ENCODE measurements at places on chromosomes 7 and 10. TPM values are rescaled to one million over a fixed set of nuclear protein-coding genes. Genes with fewer than 3 reads are reported as not detected.

Gene NYAP1
- total RNA-seq, result 0.38 TPM

DNA sequence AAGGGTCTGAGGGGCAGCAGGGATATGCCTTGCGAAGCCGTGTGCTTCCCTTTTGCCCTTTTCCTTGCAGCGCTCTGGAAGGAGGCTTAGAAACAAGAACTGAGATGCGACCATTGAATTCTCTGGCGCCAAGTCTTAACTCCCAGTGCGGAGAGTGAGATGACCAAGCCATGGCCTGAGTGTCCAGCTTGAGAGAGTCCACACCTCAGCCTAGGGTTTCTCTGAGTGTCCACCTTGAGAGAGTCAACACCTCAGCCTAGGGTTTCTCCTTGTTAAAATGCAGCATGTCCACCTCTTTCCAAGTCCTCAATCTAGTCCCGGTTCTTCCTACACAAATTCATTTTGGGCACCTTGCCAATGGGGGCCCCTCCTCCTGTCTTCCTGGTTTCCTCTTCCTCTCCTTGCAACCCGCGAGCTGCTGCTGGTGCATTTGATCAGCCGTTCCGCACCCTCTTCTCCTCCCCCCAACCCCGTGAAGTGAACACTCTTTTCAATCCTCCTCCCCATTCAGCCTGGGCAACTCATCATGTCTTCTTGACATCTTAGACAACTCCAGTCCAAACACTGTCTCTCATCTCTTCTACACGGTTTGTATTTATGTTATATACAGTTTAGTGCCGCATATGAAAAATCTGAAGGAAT is 178.2 kb upstream of the PITRM1 start:
- no peak for DNase-seq

GRCh38 chr7:2068693-2069471 is 163.9 kb downstream of the MAD1L1 start:
- no peak for DNase-seq

Gene KCP
- 10.6 TPM for total RNA-seq

DNA sequence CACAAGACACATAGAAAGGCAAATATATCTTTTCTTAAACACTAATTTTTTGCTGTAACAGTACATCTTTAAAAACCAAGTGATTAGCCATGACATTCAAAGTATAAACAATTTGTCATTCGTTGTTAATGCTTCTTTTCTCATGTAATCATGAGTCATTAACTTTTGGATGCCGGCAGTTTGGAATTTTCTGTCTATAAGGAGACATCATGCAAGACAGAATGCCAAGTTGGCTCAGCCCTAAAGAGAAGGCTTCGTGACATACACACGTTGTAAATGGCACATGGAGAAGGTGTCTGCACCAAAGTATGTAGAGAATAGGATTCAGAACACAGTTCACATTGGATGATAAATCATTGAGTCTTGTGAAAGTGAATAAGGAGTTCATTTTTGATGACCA is 35.9 kb downstream of the CCDC3 start:
- DNase-seq, result no peak

- no peak for DNase-seq
Measured at GRCh38 chr10:132118366-132118765, 52.6 kb downstream of the JAKMIP3 start.

- DNase-seq, result peak; percentile 53
Measured at GRCh38 chr7:326809-327232, 36.9 kb downstream of the FOXL3 start.

Gene HYAL4
- not detected for total RNA-seq

DNA sequence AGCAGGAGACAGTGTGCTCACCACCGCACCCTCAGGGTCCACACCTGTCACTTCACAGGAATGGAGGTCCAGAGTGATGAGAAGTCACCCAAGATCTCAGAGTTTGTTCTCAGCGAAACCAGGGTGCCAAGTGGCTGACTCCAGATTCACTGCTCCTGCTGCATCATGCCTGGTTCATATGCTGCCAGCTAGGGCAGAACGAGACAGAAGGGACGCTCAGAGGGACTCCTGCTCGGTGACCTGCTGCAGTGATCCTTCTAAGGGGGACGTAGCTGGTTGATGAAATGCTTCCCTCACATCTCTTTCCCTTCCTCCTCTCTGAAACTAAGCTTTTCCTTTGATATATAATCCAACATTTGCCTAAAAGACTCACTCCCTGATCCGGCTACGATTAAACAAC is 248.5 kb downstream of the SFMBT2 start:
- no peak for DNase-seq

Gene CAV1
- 15.9 TPM for total RNA-seq

Gene ASAH2
- total RNA-seq, result 3.3 TPM

Gene FGFR2
- total RNA-seq, result 53.6 TPM

- DNase-seq, result no peak
Measured at GRCh38 chr10:124650263-124650662, 93.9 kb downstream of the FAM53B start.

- no peak for DNase-seq
Measured at GRCh38 chr10:1395481-1396296, 339.5 kb downstream of the WDR37 start.

Gene RPEL1
- 0.57 TPM for total RNA-seq

DNA sequence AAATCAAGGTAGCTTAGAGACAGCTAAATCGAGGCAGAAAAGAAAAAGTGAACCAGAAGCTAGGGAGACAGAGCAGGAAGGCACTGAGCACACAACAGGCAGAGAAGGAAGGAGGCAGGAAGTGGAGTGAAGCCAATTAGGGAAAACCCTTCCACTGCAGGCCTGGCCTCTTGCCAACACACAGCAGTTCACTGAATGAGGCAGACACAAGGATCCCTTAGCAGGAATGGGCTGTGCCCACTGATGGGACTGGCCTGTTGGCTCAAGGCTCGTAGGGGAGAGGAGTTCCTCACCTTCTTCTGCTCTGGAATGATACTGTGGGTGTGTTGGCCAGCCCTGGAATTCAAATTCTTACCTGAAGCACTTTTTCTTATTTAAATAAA is 220.3 kb upstream of the STK17A start:
- DNase-seq, result peak; percentile 37

DNA sequence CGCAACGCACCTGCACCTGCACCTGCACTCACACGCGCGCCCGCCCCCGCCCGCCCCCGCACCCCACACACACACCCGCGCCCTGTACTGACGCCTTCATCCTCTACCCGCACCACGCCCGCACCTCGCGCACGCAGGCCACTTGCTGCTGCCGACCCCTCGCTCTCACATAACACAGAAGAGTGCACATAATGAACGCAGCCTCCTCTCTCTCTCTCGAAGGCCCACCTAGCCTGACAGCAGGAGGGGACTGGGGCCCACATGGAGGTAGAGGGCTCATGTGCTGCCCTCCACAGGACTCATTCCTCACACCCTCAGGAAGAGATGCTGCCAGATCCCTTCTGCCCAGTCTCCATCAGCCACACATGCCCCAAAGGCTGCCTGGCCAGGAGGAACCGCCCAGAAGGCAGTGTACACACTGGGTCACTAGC is 432 bp upstream of the CAMK2B start:
- DNase-seq, result no peak

Gene TMEM254
- 33.2 TPM for total RNA-seq

GRCh38 chr7:1934756-1935155 is 264.7 kb downstream of the ELFN1 start:
- no peak for DNase-seq

Gene SPAM1
- total RNA-seq, result not detected

- DNase-seq, result no peak
Measured at GRCh38 chr10:121065330-121065729, 214.2 kb downstream of the WDR11 start.

DNA sequence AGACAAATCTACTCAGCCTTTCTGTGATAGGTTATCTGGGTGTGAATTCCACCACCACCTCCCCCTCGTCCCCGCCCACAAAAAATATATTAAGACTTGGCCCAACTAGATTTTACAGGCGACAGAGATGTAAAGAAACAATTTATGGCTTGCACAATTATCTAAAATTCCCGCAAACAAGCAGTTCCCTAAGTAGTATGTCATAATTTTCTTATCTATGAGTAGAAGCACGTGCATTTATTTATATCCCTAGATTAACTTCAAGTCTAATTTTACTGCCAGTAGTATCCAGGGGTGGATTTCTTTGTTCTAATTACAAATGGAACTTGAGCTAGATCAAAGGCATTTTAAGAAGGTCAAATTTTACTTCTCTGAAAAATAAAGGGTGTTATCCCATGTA is 1.7 kb downstream of the TSPAN12 start:
- no peak for DNase-seq

Gene PPRC1
- total RNA-seq, result 49.3 TPM

GRCh38 chr10:100896876-100897461 is 15.8 kb upstream of the SLF2 start:
- DNase-seq, result no peak

DNA sequence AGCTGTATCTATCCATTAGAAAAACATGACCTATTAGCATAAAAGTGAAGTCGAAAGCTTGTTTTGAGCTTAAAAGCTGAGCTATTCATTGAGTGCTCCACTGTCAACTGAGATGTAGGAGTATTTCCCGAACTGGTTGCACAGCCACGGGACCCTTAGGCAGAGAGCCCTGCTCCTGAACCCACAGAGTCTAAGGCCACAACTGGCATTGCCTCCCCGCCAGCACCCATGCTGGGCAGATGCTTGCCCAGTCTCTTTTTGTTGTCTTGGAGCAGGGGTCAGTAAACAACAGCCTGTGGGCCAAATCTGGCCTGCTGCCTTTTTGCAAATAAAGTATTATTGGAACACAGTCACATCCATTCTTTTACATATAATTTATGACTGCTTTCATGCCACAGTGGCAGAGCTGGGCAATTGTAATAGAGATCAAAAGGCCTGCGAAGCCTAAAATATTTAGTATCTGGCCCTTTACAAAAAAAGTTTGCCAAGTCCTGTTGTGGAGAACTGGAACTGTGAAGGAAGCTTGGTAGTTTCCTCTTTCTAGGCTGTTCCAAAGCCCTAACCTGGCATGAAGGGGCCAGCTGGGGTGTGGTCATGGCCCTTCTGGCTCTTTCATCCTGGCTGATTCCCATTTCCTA is 58.4 kb upstream of the WAPL start:
- DNase-seq, result no peak

Gene HABP2
- 1.0 TPM for total RNA-seq

Gene FANK1
- total RNA-seq, result 1.6 TPM

- no peak for DNase-seq
Measured at GRCh38 chr7:29105191-29105590, 41.1 kb downstream of the CPVL start.

Gene GARIN1A
- total RNA-seq, result 8.5 TPM

Gene CLDN15
- total RNA-seq, result 6.4 TPM

Gene TWIST1
- total RNA-seq, result 2.4 TPM
